CD4-positive, alpha-beta T cell treated with Interleukin-2 at 100 ng/mL for 4 hours (primary cell): ENCODE measurements at places on chromosomes 12 and 14.

DNA sequence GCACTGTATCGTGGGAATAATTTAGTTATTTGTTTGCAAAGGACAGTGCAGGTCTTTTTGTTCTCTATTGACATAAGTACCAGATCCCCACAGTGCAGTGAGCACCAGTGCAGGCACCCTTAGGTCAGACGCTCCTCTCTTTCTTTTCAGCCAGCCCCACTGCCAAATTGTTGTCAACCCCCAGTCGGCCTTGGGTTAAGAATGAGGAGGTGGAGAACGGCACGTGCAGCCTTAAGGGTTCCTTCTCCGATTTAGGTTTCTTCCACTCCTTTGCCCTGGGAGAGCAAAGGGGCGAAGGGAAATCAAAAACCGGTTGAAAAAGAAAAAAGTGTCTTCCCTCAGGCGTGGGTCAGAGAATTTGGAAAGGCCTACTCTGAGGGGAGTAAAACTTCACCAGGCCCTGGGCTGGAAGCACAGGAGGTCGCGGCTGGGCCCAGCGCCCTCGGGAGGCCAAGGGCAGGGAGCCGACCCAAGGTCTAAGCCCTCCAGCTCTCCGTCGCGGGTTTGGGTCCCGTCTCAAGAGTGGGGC, 4.3 kb downstream of the PAX9 start:
- DNase-seq = no peak

- no peak for DNase-seq
Observed at GRCh38 chr12:123384318-123384993, 524 bp downstream of the KMT5A start.

DNA sequence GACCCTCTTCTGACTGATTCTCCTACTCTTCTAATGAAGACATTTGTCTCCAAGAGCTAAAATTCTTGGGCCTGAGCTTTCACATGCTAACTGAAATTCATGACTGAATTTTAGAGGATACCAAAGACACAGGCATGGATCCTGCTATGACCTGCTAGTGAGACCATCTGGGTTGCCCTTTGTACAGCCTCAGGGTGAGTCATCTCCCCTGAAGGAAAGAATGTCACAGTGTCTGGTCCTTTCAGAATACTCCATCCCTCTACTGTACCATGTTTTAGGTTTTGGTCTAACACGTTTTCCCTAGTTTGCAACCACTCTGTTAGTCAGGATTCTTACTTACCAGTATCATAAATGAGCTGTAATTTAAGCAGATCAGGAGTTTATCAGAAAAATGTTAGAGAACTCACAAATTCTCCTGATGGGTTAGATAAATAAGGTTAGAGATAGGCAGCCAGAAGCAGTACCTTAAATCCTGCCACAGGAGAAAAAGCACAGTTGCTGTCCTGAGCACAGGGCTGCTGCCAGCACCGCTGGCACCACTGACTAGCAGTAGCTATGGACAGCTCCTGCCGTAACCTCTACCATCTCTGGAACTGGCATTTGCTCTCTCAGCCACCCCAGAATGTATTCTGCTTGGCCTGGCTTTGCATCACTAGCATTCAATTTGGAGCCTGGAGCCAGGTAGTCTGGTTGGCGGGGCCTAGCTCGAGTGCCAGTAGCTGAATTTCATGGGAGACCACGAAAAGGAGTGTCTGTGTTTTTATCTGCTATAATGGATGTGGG, 127.6 kb downstream of the ANO6 start:
- no peak for DNase-seq

GRCh38 chr12:121673013-121673511, 3.6 kb upstream of the MORN3 start:
- DNase-seq = no peak

DNA sequence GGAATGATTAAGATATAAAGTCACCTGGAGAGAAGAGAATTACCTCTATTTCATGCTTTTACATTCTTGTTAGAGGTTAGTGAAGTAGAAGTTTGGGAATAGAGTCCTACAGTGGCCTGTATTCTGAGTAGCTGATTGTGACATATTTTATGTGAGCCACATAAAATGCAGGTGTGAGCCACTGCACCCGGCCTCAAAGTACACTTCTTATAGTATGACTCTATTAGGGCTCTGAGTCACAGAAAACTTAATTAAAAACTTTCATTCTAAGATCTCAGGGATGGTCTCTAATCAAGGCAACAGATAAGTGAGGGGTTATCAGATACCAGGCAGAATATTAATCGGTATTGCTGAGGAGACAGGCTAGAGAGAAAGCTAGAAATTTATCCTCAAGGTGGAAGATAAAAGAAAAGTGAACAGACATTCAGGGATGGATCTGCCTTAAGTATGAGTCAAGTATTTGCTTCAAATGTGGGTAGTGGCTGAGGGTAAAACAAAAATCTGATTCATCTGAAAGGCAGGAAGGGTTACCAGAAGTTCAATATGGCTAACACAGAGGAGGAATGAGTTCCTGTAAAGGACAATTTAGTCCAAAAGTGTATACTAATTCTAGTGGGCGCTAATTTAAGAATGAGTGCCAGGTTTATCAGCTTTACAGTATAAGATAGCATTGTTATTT, 5.5 kb upstream of the G2E3 start:
- DNase-seq = no peak
